Tibial artery (tissue), 4 donors: ENCODE measurements at places on chromosomes 2 and 18.

GRCh38 chr2:104213758-104214157 is 640.2 kb upstream of the POU3F3 start:
- DNase-seq, result no peak

DNA sequence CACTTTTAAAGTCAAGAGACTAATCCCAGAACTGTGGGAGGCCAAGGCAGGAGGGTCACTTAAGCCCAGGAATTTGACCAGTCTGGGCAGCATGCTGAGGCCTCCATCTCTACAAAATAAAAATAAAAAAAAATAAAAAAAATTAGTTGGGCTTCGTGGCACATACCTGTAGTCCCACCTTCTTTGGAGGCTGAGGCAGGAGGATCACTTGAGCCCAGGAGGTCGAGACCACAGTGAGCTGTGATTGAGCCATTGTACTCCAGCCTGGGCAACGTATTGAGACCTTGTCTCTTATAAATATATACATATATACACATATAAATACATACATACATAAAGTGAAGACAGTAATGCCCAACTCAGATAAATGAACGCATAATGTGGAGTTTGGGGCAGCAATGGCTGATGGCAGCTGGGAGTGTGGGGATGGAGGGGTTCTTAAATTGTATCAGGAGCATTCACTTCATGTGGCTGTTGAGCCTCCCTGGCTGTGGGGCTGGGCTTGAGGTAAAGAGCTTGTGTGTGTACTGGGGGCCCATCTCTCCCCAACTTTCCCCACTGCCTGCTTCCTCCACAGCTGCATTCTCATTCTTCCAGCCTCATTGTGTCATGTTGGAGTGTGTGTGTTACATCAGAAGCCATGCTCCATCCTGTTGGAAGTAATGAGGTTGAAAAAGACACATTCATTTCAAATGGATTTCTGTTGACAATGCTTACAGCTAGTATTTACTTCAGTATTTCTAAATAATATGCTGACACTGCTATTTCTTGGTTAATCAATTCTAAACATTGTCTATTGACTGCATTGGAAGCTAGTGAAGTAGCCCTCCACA is 96.5 kb upstream of the HS6ST1 start:
- DNase-seq, result no peak

DNA sequence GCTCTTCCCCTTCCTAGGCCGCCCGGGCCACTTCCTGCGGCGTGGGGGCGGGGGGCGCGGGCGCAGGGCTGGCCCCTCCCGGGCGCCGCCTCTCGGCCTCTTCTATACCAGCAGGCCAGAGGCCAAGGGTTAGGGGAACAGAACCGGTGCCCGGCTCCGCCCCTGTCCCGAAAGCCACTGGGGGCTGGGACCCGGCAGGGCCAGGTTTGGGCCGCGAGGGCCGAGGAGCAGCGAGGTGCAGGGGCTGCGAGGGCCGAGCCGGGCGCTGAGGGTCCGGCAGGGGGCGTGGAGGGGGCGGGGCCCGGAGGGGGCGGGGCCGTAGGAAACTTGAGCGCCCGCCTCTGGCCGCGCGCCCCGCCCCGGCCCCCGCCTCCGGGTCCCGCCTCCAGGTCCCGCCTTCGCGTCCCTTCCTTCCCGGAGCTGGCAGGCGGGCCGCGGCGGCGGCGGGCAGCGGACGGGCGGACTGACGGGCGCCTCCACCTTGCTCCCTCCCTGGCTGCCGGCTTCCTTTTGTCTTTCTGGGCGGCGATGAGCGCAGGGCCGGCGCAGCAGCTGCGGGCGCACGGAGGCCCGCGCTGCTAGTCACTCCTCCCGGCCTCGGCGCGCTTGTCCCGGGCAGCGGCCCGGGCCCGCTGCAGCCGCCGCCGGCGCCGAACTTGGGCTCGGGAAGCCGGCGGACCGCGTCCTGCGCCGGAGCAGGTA is at the start of gene HPCAL1:
HPCAL1 (plus strand) TSS at position 426 of the 702 bp plus-strand sequence. CDS start 116,854 bp downstream, outside the sequence.
- DNase-seq, result peak; percentile 73

DNA sequence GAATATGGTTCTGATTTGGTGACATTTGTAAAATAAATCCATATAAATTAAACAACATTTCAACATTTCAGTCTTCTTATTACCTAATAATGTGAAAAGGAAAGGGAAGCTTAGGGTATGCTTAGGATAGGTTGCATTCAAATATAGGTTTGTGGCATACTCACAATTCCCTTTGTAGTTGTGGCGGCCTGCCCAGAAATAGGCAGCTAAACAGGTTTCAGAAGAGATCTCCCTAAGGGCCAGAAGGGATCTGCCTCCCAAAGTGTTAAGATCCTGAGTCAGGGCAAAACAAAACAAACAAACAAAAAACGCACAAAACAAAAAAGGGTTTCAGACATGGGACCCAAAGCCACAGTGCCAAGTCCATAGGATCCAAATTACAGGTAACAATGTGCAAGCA is 41.4 kb upstream of the TCF7L1 start:
- no peak for DNase-seq

GRCh38 chr2:122172812-122173211 is 417.4 kb downstream of the TSN start:
- DNase-seq, result no peak

DNA sequence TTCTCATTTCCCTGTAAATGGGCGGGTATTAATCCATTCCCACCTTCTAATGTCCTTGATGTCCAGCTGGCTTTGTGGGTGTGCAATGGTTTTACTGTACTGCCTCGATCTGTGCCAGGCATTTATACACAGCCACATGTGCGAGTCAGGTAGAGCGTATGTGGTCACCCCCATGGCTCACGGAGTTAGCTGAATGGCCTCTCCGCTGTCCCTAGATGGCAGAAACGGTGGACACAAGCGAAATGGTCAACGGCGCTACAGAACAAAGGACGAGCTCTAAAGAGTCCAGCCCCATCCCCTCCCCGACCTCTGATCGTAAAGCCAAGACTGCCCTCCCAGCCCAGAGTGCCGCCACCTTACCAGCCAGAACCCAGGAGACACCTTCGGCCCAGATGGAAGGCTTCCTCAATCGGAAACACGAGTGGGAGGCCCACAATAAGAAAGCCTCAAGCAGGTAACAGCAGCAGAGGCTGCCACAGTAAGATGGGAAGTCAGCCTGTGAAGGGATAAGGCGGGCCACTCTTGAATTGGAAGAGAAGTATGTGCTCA is 59.1 kb upstream of the EML6 start:
- DNase-seq, result no peak

DNA sequence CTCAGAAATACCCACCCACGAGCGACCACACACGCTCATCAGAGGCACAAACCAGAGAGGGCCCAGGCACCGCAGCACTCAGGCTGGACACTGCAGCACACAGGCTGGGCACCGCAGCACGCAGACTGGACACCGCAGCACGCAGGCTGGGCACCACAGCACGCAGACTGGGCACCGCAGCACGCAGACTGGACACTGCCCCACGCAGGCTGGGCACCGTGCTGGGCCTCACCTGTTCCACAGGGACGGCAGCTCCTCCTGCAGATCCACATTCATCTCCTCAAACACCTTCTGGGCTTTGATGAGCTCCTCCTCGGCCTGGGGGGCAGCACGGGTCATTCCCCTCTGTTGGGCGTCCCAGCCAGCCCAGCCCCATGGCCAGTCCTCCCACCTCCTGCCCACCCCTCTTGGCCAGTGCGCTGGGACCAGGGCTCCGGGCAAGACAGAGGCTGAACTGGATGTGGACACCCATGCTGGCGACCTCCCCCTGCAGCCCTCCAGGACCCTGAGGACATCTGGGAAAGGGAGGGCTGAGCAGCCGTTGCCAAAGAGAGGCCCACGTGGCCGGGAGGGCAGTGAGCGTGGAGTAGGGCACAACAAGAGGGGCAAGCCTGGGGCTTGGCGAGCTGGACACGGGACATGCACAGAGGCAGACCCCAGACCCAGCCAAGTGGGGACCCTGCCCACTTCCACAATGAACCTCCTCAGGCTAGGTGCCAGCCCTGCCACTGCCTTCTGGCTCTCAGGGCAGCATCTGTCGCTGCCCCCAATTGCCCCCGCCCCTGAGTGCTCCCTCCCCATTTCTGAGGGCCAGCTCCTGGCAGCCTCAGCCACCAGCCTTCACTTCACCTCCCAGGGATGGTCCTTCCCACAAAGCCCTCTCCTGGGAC is 43.0 kb downstream of the BIN1 start:
- DNase-seq, result no peak

- DNase-seq, result no peak
Observed at GRCh38 chr18:22433956-22434355, 16.2 kb upstream of the CTAGE1 start.

GRCh38 chr2:85435981-85436835 is 17.7 kb downstream of the SH2D6 start:
- peak; percentile 65 for DNase-seq

GRCh38 chr2:95091885-95092555 is 29.6 kb downstream of the MRPS5 start:
- no peak for DNase-seq

DNA sequence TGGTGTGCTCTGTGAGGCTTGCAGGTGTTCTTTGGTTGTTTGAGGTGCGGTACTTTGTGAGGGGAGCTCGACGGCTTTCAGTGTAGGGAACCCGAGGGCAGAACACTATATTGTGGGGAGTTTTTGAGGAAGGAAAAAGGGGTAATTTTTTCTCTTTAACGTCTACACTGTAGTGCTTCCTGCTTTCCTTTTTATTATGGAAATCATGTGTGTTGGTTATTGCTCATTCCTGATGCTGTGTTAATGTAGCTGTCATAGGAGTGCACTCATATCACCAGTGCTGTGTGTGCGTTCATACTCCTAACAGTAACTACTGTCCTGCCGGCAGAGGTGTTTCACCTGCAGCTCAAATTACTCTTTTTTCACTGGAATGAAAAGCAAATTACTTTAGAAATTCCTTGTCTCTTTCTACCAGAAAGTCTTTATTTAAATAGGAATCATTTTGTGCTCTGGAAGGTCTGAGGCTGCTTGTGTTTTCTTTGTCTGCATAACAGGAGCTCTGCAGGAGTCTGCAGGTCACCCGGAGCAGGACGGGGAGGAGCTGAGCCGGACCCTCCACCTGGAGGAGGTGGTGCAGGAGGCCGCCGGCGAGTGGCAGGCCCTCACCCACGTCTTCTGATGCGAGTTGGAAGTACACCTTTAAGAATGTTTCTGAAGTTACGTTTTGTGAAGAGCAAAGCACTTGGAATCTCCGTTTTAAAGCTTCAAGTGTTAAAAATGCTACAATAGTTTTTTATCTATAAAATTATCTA is 145.5 kb downstream of the ZNF236 start:
- no peak for DNase-seq

GRCh38 chr2:223692191-223692947 is 90.2 kb upstream of the SCG2 start:
- no peak for DNase-seq

DNA sequence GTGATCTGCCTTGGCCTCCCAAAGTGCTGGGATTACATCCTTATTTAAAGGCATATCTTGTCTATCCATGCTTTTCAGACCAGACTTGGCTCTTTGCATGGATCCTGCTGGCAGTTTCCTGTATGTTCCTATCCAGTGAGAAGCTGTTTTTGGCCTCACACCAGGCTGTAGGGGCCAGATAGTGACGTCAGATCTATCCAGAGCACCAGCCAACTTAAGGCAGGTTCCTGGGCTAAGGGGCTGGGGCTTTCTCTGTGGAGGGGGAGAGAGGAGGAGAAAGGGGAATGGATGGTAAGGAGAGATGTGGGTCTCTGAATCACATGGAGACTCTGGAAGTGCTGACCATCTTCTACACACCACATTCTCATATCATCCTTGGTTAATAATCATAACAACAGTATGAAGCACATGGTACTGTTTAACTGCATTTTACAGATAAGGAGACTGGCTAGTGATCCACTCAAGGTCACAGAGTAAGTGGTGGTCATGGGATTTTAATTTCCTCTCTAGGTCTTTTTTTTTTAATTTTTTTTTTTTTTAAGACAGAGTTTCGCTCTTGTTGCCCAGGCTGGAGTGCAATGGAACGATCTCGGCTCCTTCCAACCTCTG is 2.0 kb upstream of the FAM117B start:
- peak; percentile 71 for DNase-seq

DNA sequence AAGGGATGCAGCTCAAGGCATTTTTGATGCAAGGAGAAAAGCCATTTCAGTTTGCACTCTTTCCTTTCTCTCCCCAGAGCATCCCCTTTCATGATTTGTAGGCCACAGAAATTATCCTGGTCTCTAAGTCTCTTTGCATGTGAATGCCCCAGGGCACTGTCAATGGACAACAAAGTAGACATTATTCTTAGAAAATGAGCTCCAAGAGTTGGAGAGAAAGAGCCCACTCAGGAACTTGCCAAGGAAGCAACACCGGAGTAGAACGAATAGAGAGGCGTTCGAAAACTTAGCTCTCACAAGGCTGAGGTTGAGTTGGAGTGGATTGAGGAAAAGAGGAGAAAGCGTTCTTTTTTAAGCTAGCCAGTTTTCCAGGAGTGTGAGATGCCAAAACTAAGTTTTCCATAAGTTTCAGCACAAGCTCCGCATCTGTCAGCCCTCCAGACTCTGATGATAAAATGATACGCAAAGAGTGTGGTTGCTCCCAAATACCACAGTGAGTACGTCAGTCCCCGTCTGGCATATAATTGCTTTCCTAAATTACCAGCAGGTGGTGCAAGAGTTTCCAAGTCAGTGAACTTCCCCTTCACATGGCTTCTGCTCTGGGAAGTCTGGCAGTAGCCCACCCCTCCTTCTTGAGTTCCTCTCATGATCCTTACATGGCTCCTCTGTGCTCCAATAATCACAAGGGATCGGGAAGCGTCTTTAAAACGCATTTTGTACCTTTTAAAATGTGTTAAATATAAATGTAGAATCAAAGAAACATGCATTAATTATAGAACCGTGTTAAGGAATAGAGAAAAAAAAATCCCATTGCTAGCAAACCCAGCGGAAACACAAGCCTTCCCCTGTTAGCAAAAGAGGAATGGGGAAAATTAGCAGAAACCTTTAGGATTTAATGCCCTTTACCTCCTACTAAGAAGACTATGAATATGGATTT is 1060.6 kb upstream of the FANCL start:
- no peak for DNase-seq

- DNase-seq, result peak; percentile 48
Observed at GRCh38 chr2:240420206-240421104, 15.0 kb upstream of the GPC1 start.

GRCh38 chr18:62566199-62566598 is 43.4 kb downstream of the ZCCHC2 start:
- DNase-seq, result no peak

GRCh38 chr18:65792456-65793074 is 41.8 kb downstream of the CDH7 start:
- DNase-seq, result no peak

GRCh38 chr2:180520921-180521581 is 459.4 kb upstream of the UBE2E3 start:
- no peak for DNase-seq

- no peak for DNase-seq
Observed at GRCh38 chr18:45828917-45829811, 3.7 kb downstream of the SIGLEC15 start.

GRCh38 chr2:17251171-17251570 is 267.1 kb downstream of the RAD51AP2 start:
- DNase-seq, result no peak

GRCh38 chr2:179543361-179543901 is 278.8 kb upstream of the SESTD1 start:
- no peak for DNase-seq

GRCh38 chr2:44347526-44347925 is 13.8 kb downstream of the PREPL start:
- no peak for DNase-seq
